Omental fat pad (tissue), 4 donors: ENCODE measurements at places on chromosomes 7 and 10. TPM values are rescaled to one million over a fixed set of nuclear protein-coding genes. Genes with fewer than 3 reads are reported as not detected.

- no peak for DNase-seq
These were observed 107.3 kb downstream of the SNX10 start for GRCh38 chr7:26398756-26399509.

- DNase-seq, result no peak
These were observed 27.5 kb downstream of the LMBR1 start for GRCh38 chr7:156865493-156865892.

DNA sequence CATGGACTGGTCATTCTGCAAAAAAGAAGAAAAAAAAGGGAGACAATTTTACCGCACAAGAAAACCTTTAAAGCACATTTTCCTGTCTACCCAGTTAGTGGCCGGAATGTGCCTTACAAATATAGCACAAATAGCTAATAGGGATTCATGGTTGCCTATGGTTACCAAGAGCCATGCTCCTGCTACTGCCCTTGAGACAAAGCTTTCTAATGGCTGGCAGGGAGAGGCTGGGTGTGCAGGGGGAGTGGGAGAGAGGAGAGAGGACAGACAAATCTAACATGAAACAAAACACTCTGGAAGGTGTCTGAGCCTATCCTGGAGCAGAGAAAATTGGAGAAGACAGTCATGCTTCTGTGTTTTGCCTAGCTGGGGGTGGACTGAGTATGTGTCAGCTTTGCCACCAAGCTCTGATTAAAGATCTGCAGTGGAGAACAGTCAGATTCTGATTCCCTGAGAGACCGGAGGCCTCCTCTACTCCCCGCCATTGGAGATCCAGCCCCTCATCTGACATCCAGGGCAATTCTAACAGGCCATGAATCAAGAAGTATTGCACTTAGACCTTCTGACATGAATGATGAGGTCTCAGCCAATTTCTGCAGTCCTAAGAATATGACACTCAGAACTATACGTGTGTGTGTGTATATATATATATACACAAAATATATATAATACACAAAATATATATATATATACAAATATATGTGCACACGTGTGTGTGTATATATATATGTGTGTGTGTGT is 80.2 kb downstream of the PRTFDC1 start:
- DNase-seq, result no peak

- DNase-seq, result no peak
These were observed 158.5 kb downstream of the GALNT17 start for GRCh38 chr7:71290452-71290851.

DNA sequence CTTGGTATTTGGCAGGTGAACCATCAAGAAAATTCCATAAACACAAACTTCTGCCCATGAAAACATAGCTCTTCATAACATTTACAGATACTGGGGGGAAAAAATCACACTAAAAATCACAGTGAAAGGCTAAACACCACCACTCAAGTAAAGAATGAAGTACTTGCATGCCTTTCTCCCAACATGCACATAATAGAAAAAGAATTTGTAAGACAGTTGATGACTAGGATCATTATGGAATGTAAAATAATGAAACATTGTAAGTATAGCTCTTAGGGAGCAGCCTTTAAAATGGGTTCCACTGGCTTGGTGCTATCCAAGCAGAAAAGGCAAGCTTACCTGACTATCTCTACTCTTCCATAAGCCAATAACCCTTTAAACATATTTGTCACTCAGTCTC is 299.9 kb upstream of the LRRN3 start:
- no peak for DNase-seq

DNA sequence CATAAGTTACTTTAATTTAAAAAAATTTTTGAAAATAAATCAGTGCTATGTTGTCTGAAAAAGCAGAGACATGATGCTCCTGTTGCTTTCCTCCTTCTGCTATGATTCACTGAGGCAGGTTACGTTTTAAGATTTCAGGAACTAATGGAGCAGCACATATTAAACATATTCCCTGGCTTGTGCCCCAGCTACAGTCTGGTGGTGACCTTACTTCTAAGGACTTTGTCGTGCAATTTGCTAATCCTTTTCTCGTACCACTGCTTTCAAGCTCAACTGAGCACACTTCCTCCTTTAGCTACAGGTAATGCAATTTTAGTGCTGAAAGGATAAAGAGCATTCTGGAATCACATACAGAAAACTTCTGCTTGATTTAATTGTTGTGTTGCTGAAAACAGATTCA is 16.2 kb upstream of the PRR15 start:
- DNase-seq, result no peak

DNA sequence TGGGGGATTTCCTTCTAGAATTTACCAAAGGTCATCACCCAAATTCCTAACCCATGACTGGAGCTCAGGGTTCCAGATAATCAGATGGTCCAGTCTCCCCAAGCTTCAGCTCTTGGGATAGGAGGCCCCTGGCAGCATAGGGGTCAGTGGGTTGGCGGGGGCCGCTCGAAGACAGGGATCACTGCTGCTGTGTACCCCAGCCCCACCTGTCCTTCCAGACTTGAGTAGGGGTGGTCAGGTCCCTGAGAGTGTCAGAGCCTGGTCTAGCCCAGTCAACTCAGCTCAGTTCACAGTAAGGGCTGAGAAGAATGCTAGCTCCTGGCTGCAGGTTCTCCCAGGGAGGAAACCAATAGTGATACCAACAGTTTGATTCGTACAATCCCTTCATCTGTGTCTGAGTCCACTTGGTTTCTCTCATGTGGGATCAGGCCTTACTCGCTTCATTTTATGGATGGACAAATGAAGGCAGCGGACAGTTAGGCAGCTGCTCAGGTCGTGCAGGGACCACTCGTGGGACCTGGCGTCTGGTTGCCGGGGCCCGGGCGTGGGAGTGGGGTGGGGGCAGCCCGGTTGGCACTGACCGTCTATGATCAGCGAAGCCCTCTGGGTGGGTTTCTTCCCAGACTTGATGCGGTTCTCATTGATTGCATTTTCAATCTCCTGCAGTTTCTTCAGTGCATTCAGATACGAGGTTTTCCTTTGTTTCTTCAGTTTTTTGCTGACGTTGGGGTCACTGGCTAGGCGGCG is 78.9 kb downstream of the PRPF18 start:
- DNase-seq, result no peak

DNA sequence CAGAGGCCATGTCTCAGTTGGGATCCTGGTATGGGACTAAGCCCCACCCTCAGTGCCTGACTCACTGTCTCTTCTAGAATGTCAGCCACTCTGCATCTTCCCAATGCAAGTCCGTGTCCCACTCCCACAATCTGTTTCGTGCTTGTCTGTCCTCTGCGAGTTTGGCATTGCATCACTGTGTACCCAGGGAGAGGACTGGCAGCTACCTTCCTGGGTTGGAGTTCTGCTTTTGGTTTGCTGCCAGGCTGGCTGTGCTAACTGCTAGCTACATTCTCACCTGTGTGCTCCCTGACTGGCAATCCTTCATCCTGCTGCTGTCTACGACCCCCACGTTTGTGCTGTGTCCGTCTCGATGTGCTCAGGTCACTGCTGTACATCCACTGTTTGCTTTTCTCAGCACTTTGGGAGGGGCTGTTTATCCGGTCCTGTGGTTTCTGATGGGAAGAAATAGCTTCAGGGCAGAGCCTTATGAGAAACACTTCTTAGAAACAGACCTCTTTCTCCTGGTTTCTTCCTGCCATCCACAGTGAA is 56.0 kb upstream of the GLI3 start:
- DNase-seq, result no peak

DNA sequence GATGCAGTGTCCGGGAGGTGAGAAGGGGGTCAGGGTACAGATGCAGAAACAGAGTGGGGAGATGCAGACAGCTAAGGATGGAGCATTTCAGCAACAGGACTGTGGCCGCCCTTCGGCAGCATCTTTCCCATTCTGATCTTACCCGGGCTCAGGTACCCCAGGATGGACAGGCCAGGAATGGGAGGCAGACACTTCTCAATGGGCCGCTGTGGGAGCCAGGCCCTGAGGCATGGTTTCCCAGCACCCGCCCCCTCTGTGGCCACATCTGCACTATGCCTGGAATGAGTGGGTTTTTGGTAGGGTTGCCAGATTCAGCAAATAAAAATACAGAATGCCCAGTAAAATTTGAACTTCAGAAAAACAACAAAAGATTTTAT is 105.2 kb upstream of the CTBP2 start:
- no peak for DNase-seq

- DNase-seq, result no peak
These were observed 66.5 kb downstream of the ANK3 start for GRCh38 chr10:60323162-60323561.

- no peak for DNase-seq
These were observed 55.6 kb downstream of the OSBPL3 start for GRCh38 chr7:24924375-24924774.

- DNase-seq, result no peak
These were observed 39.8 kb upstream of the MSRB2 start for GRCh38 chr10:23055424-23056185.

DNA sequence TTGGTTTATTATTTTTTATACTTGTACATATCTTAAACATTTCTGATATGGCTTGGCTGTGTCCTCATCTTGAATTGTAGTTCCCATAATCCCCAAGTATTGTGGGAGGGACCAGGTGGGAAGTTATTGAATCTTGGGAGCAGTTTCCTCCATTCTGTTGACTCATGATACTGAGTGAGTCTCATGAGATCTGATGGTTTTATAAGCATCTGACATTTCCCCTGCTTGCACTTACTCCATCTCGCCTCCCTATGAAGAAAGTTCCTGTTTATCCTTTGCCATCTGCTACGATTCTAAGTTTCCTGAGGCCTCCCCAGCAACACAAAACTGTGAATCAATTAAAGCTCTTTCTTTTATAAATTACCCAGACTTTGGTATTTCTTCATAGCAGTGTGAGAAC is 207.7 kb downstream of the TPK1 start:
- DNase-seq, result no peak

- DNase-seq, result no peak
These were observed 5.0 kb downstream of the C10orf105 start for GRCh38 chr10:71714592-71714991.

- DNase-seq, result no peak
These were observed 68.0 kb downstream of the SEPTIN14 start for GRCh38 chr7:55794527-55794926.

DNA sequence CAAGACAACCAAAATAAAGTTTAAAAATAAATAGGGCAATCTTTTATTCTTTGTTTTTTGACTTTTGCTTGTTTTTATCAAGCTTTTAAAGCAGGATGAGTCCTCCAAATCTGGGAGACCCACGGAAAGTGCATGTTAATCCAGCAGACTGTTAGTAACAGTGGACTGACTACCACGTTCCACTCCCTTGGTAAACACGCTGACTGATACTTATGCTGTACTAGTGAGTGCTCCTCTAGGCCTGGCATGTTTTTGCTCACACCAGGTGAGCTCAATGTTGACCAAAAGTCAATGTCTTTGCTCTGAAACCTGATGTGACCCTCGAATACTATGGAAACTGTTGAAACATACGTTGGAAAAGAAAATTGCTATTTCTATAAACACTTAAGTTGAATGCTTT is 88.4 kb downstream of the KIAA1549 start:
- DNase-seq, result no peak

- no peak for DNase-seq
These were observed 40.2 kb downstream of the CUL1 start for GRCh38 chr7:148738737-148739535.

GRCh38 chr10:6721964-6722615 is 142.0 kb upstream of the PRKCQ start:
- DNase-seq, result no peak

GRCh38 chr7:105816266-105816843 is 60.0 kb downstream of the ATXN7L1 start:
- DNase-seq, result no peak

GRCh38 chr7:150417863-150418262 is 32.6 kb upstream of the GIMAP8 start:
- DNase-seq, result no peak

DNA sequence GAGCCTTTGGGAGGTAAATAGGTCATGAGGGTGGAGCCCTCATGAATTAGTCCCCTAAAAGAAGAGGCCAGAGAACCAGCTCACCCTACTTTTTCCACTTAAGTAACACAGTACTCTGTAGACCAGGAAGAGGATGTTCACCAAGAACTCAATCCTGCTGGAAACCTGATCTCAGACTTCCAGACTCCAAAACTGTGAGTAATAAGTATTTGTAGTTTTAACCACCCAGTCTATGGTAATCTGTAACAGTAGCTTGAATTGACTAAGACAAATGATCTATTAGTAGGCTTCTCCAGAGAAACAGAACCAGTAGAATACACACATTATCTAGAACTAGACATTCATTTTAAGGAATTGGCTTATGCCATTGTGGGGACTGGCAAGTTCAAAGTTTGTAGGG is 51.5 kb downstream of the ANKMY2 start:
- DNase-seq, result no peak

- no peak for DNase-seq
These were observed 144.5 kb downstream of the PPP1R3A start for GRCh38 chr7:113774182-113774807.

DNA sequence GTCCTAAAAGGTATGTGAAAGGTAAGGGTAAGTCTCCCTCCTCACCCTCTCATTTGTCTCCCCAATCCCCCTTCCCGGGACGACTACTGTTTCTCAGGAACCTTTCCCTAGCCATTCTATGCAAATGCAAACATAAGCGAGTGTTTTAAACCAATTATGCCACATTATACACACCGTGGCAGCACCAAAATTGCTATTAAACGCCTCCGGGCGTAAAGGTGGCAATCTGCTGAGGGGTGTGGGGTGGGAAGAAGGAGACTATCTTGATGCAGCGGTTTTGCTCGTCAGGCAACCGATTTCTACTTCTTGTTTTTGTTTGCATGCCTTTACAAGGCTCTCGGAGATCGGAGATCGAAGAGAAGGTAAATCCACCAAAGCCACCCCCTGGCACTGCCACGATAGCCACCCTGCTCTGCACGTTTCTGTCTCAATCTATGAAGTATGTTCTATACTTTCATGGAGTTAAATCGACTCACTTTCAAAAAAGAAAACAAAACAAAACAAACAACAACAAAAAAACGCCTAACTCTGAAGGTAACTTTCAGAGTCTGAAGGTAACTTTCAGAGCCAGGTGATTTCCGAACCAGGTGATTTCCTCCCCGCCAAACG is 46.0 kb upstream of the CDK1 start:
- DNase-seq, result no peak

GRCh38 chr7:100342765-100343164 is 15.2 kb upstream of the PILRB start:
- no peak for DNase-seq

Gene SORBS1
- 120 TPM for total RNA-seq

Gene DTX2
- total RNA-seq, result 15.1 TPM

Gene TMEM26
- total RNA-seq, result 1.4 TPM

Gene ZNF282
- 19.9 TPM for total RNA-seq

Gene SLC26A5
- total RNA-seq, result 0.19 TPM

Gene INHBA
- 0.93 TPM for total RNA-seq

Gene ZP3
- total RNA-seq, result not detected

Gene LDB1
- total RNA-seq, result 20.1 TPM

Gene VGF
- 0.60 TPM for total RNA-seq

Gene PPA1
- total RNA-seq, result 219 TPM

Gene HHEX
- total RNA-seq, result 1.7 TPM

Gene DKK1
- total RNA-seq, result 5.8 TPM

Gene PTEN
- total RNA-seq, result 352 TPM

Gene PAX2
- not detected for total RNA-seq

Gene SLC39A12
- 0.47 TPM for total RNA-seq

Gene C10orf62
- 1.2 TPM for total RNA-seq

Gene LRRC4
- total RNA-seq, result 1.2 TPM

Gene MAT1A
- total RNA-seq, result not detected

Gene CCDC3
- total RNA-seq, result 77.8 TPM

Gene CTAGE8
- total RNA-seq, result 0.65 TPM
